ENCODE measurements at places on chromosomes 13 and 19. TPM values are rescaled to one million over a fixed set of nuclear protein-coding genes. Genes with fewer than 3 reads are reported as not detected.

TNFSF9 gene
- 5.7 TPM for total RNA-seq

DNA sequence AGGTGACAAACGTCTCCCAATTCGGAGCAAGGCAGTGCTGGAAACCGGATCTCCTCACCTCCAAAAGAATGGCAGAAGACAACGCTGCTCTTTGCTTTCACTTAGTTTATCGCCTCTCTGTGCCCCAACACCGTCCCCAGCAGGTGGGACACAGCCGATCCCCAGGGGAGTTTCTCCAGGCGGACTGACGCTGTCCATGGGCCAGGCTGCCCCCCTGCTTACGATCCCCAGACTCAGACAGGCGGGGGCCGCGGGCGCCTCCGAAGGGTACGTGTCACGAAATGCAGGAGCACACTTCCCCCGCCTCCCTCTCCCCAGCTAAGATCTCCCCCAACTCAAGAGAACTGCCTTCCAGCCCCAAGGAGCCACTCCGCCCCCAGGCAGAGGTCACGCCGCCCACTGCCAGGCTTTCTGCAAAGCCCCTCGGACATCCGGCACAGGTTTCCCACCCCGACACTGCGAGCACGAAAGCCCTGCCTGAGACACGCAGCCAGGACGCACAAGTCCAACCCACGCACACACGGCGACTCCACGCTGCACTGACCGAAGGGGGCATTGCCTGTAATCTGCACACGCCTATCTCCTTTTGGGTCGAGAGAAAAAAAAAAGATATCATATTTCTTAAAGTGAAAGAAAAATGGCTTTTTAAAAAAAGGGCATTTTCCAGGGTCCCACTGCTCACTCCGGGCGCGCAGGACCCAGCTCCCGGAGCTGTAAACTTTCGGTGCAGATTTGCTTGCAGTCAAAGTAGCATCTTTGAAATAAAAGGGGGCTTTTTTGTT is 2.0 kb downstream of the SPRY2 start:
- peaks cover 3% of the 10 kb centered on the region for H3K36me3 ChIP-seq
- H3K4me3 ChIP-seq, result no peak overlapping the region
- no peak overlapping the region for H3K27ac ChIP-seq

DNA sequence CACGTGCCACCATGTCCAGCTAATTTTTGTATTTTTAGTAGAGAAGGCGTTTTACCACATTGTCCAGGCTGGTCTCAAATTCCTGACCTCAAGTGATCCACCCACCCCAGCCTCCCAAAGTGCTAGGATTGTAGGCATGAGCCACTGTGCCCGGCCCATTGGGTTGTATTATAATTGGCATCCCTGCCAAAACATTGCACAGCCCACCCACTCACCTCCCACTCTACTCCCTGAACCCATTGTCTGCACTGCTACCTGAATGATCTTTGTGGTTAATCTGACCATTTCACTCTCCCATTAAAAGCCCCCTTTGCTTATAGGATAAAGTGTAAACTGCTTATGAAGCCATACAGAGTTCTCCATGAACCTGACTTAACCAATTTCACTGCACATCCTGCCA is 26.3 kb upstream of the KCTD12 start:
- no peaks in the 10 kb centered on the region for H3K4me1 ChIP-seq
- DNase-seq, result no peak
- no peaks in the 10 kb centered on the region for H3K36me3 ChIP-seq
- H3K4me3 ChIP-seq, result no peak overlapping the region

DNA sequence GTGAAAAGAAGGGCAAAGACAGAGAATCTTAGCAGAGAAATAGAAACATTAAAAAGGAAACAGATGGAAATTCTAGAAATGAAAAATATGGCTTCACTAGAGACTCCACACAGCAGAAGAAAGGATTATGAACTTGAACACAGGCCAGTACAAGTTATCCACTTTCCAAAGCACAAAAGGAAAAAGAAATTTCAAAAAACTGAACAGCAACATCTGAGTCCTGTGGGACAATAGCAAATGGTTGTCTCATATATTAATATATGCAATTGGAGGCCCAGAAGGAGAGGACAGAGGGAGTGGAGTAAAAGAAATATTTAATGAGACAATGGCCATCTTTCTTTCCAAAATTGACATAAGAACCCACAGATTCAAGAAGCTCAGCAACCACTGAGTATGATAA is 141.7 kb upstream of the GJB6 start:
- H3K4me3 ChIP-seq, result no peak overlapping the region
- no peak overlapping the region for H3K27ac ChIP-seq
- H3K36me3 ChIP-seq, result peaks cover 4% of the 10 kb centered on the region

LHB gene
- 0.63 TPM for total RNA-seq

PLIN3 gene
- 36.3 TPM for total RNA-seq

LINGO3 gene
- total RNA-seq, result 0.40 TPM

GRCh38 chr19:56822755-56823154 is 17.8 kb downstream of the PEG3 start:
- no peaks in the 10 kb centered on the region for H3K36me3 ChIP-seq
- no peaks in the 10 kb centered on the region for H3K4me1 ChIP-seq
- H3K27me3 ChIP-seq, result no peaks in the 10 kb centered on the region
- DNase-seq, result no peak

DNA sequence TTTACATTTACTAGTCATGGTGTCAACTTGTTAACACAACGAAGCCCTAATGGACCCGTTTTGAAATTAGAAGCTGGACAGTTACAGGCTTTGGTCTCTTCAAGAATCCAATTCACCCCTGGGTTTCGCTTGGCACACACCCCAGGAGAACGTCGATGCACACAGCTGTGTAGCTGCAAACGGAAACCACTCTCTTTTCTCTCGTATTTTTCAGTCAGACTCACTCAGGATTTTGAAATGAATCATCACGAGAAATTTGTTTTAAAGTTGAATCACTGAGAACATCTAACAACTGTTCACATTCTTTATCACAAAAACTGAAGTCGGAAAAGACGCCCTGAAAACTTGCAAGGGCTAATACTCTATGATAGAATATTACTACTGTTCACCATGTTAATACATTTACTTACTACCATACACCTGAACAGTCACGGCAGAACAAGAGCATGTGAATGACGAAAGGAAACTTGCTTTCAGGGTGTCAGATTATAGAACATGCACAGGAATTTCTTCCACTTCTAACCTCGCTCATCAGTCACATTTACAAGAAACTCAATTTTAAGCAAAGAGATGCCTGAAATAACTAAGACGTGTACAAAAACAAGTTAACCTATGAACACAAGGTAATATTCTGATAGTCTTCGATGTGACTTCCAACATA is 4.7 kb downstream of the PNMA8A start:
- H3K36me3 ChIP-seq, result no peaks in the 10 kb centered on the region
- H3K27me3 ChIP-seq, result peaks cover 51% of the 10 kb centered on the region
- peaks cover 11% of the 10 kb centered on the region for H3K4me1 ChIP-seq
- H3K27ac ChIP-seq, result no peak overlapping the region

DNA sequence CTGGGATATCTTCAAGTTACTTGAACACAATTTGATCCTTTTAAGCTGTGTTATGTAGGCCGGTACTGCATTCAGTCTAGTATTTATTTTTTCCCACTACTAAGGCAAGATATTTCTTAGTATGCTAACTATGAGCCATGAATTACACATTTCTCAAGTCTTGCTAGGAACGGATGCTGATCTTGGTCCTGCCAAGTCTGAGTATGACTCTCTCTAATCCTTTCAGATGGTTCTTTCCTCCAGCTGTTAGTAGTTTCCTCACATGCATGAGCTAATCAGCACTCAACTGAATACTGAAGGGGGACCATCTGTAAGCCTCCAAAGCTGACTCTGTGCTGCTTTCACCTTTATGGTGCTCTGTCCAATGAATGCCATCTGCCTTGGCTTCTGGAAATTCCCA is 460.3 kb downstream of the KCTD12 start:
- H3K36me3 ChIP-seq, result no peaks in the 10 kb centered on the region
- H3K4me1 ChIP-seq, result no peaks in the 10 kb centered on the region
- H3K27ac ChIP-seq, result no peak overlapping the region
- no peak for DNase-seq
- no peak overlapping the region for H3K4me3 ChIP-seq
- no peaks in the 10 kb centered on the region for H3K27me3 ChIP-seq

DNA sequence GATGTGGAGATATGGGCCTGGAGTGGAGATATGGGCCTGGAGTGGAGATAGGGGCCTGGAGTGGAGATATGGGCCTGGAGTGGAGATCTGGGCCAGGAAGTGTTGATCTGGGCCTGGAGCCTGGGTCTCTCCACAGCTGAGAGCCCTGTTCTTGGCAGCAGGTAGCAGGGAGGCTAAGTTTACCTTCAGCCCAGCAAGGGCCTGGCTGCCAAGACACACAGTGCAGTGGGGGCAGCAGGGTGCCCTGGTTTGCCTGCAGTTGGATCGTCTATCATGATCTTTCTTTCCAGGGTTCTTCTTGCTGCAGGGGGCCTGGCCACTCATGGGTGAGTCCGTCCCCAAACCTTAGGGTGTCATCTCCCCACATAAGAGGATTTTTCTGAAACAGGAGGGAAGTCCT is 687 bp downstream of the KIR3DL2 start:
- no peak for DNase-seq
- no peaks in the 10 kb centered on the region for H3K36me3 ChIP-seq
- no peaks in the 10 kb centered on the region for H3K4me1 ChIP-seq
- H3K4me3 ChIP-seq, result no peak overlapping the region

GRCh38 chr13:24180750-24181377 is 20.3 kb downstream of the SPATA13 start:
- H3K4me1 ChIP-seq, result peaks cover 29% of the 10 kb centered on the region
- H3K36me3 ChIP-seq, result peaks cover 20% of the 10 kb centered on the region
- DNase-seq, result no peak
- no peak overlapping the region for H3K4me3 ChIP-seq
- H3K27ac ChIP-seq, result no peak overlapping the region
